GM12878 (cell line): ENCODE measurements at places on chromosomes 11 and 22. TPM values are rescaled to one million over a fixed set of nuclear protein-coding genes. Genes with fewer than 3 reads are reported as not detected.

The ART1 gene
- total RNA-seq: not detected in 2 replicates

The HTR3A gene
- total RNA-seq: not detected in 2 replicates

The RAB3IL1 gene
- 0.11 TPM in 1 of 2 replicates, not detected in the other for total RNA-seq

- no peak overlapping the region for H3K4me3 ChIP-seq
- DNase-seq: no peak
- peaks cover 3% of the 10 kb centered on the region; the same call in 1 of the 2 replicates for H3K4me1 ChIP-seq
- no peak overlapping the region for H3K27ac ChIP-seq
Measured at GRCh38 chr11:69041516-69041915, 7.2 kb upstream of the TPCN2 start.

DNA sequence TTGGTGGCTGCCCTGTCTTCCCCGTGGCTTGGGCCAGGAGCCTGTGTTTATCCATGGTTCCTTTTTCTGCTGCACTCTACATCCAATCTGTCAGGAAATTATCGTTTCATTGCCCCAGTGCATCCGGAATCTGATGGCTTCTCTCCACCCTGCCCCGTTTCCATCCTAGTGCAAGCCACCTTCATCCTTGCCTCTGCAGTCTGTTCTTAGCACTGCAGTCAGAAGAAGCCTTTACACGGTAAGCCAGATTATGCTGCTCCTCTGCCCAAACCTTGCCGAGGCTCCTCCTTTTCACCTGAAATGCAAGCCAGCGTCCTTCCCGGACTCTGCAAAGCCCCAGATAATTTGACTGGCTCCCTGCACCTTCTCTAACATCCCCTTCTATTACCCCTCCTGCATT, 45.1 kb downstream of the PARVG start:
- H3K27me3 ChIP-seq: no peaks in the 10 kb centered on the region
- H3K36me3 ChIP-seq: no peaks in the 10 kb centered on the region
- no peak overlapping the region for H3K4me3 ChIP-seq
- no peaks in the 10 kb centered on the region for H3K4me1 ChIP-seq

DNA sequence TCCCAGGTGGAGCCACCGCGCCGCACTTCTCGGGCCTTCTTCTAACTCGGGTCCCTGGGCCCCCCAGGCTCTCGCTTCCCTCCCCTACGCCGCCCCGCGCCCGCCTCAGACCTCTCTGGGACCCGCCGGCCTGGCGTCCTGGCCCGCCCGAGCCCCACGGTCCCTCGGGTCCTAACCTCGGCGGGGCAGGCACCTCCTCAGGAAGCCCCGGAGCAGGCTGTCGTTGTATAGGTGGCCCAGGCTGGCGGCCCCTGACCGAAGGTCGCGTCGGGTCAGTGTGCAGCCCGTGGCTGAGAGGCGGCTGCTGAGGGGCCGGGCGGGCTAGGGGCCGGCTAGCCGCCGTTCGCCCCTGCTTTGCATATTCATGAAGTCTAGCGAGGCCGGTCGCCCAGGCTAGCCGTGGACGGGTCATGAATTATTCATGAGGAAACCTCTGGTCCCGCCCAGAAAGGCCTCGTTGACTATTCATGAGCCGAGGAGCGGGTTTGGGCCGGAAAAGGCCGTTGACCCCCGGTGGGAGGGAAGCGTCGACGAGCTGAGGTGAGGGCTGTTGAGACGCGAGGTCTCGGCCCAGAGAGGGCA, at the start of gene HORMAD2:
Gene HORMAD2, plus strand, starts transcription at position 513 of the 582 bp plus-strand sequence. CDS start 13,489 bp downstream, outside the sequence.
- H3K4me1 ChIP-seq: peaks cover 19% of the 10 kb centered on the region
- no peaks in the 10 kb centered on the region for H3K27me3 ChIP-seq
- H3K27ac ChIP-seq: no peak within 1 kb of the TSS
- no peak for DNase-seq
- H3K36me3 ChIP-seq: no peaks in the 10 kb centered on the region

GRCh38 chr11:1931341-1932104, 12.0 kb downstream of the TNNT3 start:
- H3K4me3 ChIP-seq: no peak overlapping the region
- DNase-seq: no peak
- H3K36me3 ChIP-seq: no peaks in the 10 kb centered on the region
- no peaks in the 10 kb centered on the region for H3K4me1 ChIP-seq
- H3K27me3 ChIP-seq: no peaks in the 10 kb centered on the region

DNA sequence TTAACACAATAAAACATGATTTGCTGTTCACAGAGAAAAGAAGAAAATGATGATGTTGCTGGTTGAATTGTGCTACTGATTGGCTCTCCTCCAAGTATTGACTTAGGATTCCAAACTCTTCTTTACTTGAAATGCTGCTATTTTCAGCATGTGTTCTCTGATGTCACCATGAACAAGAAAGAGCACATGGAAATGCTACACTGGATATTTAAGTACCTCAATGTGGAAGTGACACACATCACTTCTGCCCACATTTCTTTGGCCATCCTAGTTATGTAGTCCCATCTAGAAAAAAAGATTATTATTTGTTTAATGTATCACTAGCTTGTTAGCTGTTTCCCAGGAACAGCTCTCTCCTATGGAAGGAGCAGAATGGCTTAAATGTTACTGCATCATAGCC, 27.2 kb downstream of the OR52B2 start:
- H3K27ac ChIP-seq: no peak overlapping the region
- H3K36me3 ChIP-seq: no peaks in the 10 kb centered on the region
- no peaks in the 10 kb centered on the region for H3K4me1 ChIP-seq
- no peak for DNase-seq

DNA sequence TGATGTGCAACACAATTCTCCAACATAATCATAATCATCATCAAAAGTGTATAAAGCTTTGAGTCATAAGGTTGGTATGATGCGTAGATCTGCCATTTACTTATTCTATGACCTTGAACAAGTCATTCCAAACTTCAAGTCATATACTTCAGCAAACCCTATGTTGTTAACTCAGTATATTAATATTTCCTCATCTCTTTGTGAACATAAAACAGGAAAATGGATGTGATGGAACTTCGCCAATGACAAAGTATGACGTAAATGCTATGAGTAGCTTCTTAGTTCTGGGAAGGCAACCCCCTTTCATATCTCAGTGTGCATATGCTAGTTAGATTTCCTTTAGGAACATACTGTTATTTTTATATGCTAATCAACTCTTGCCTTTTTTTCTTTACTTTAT, 102.7 kb upstream of the ANO3 start:
- no peaks in the 10 kb centered on the region for H3K36me3 ChIP-seq
- no peak for DNase-seq
- no peaks in the 10 kb centered on the region for H3K4me1 ChIP-seq
- no peak overlapping the region for H3K4me3 ChIP-seq
- H3K27ac ChIP-seq: no peak overlapping the region
- no peaks in the 10 kb centered on the region for H3K27me3 ChIP-seq
